ENCODE measurements at places on chromosomes 2 and 18.

GRCh38 chr2:39215545-39215944 lies 28.2 kb downstream of the CDKL4 start:
- DNase-seq = no peak

DNA sequence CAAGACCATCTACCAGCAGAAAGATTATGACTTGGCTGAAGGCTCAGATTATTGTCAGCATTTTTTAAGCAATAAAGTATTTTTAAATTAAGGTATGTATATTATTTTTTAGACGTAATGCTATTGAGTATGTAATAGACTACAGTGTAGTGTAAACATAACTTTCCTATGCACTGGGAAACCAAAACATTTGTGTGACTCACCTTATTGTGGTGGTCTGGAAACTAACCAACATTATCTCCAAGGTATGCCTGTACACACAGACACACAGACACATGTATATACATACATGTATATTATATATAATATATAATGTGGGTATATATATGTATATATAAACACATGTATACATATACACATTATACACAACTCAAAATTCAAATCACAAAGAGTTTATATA lies 9.1 kb upstream of the TMEFF2 start:
- no peak for DNase-seq

- DNase-seq = no peak
Observed at GRCh38 chr2:54471221-54471711, 15.1 kb downstream of the SPTBN1 start.

- DNase-seq = no peak
Observed at GRCh38 chr2:238225911-238226697, 13.7 kb downstream of the HES6 start.

DNA sequence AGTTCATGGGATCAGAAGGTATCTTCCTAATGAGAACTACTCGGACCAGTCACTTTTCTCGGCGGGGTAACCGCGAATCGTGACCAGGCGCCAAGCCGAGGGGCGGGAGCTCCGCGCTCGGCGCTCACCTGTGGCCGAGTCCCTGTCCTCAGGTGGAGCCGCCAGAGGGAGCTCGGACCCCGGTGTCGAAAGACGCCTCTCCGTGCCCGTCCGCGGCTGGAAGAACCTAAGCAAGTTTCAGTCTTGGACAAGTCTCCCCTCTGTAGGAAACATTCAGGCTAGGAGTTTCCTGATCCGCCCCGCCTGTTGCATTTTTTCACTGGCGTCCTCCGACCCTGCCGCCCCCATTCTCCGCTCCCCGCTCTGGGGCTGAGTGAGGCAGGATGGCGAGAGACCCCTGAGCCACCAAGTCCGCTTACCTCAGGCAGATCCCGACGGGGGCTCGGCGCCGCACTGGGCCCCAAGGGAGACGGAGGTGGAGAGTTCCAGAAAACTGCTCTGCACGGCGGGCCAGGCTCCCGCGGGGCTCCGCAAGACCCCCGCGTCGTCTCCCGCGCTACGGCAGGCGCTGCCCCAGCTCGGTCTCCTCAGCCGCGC lies 480 bp downstream of the DSEL start:
- peak; percentile 56 for DNase-seq

- no peak for DNase-seq
Observed at GRCh38 chr2:9508931-9509330, 34.6 kb downstream of the IAH1 start.

GRCh38 chr18:56722518-56722917 lies 71.4 kb downstream of the WDR7 start:
- DNase-seq = no peak

- DNase-seq = no peak
Observed at GRCh38 chr2:108605947-108606346, 71.7 kb downstream of the LIMS1 start.

DNA sequence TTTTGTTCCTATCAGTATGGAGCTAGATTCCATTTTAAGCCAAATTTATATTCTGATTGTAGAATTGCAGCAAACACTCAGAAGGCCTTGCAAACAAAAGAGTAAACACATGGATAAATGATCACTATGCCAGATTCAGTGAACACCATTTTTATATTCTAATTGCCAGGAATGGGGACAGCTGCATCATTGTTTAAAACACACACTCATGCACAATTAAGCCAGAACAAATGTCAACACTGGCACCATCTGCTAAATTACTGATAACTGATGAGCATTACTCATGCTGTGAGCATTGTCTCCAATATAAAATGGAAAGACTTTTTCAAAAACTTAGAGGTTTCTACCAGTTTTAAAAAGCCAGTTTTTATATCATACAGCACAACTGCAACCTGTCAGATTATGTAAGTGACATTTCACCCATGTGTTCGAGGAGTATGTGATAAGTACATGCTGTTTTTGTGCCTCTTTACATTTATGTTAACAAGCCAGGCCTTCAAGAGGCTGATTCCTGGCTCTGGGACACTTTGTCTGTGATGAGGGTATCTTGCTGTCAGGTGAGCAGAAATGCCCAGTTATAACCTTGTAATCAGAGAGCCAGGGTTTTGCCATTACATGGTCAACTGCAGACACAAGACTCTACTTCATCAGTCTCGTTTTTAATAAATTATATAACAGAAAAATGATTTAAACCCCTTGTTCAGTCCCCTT lies 4.4 kb upstream of the ST8SIA5 start:
- DNase-seq = no peak

DNA sequence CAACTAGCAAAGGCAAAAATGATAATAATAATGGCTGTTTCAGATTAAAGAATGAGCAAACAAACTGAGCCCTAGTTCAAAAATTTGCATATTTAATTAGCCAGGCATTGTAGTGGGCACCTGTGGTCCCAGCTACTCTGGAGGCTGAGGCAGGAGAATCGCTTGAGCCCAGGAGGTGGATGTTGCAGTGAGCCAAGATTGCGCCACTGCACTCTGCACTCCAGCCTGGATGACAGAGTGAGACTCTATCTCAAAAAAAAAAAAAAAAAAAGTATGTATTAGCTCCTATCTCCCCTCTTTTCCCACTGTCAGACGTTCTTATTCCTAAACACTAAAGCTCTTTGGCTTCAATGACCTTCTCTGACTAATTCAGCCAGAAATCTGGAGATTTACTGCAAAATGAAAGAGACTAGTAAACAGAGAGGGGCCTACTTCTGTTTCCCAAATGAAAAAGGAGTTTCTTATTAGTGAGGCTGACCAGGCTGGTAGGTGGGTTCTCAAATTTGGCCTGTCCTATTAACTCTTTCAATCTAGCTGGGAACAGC lies 3.9 kb upstream of the SRBD1 start:
- DNase-seq = no peak

DNA sequence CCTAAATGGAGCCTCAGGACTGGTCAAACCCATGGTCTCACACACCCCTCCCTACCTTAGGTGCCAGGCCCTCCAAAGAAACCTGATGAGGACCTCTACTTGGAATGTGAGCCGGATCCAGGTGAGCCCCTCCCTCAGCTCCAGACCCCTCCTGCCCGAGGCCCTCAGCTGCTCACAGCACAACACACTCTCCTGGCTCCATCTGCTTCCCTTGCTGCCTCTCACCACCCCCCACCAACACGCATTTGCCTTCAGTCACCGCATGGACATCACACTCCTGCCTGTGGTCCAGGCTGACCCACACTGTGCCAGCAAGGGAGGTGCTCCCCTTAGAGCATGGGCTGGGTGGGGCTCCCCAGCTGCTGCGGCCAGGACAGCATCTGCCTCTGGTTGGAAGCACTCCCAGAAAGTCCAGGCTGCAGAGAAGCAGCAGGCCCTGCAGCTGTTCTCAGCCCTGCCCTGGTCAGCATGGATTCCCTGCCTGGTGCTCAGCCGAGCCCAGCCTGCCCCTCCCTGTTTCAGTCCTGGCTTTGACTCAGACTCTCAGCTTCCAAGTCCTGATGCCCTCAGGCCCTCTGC lies 15.1 kb downstream of the SH2D6 start:
- DNase-seq = no peak

GRCh38 chr2:40256649-40257048 lies 195.2 kb downstream of the SLC8A1 start:
- DNase-seq = peak; percentile 2

DNA sequence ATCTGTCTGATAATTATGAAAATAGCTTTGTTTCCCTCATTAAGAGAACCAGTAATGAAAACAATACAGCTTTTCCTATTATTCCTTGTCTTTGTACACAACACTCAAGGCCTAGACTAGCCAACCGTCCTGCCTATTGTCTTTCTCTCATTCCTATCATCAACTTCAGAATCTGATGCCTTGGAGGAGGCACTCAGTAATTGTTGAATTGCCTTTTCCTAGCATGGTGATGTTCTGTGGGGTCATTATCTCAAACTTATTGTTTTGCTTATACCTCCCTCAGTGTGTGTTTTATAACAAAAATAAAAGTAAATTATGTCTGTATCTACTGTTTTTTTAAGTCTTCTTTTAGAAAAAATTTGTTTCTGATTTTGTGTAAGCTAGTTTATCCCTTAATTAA lies 208.7 kb downstream of the RIT2 start:
- DNase-seq = no peak

DNA sequence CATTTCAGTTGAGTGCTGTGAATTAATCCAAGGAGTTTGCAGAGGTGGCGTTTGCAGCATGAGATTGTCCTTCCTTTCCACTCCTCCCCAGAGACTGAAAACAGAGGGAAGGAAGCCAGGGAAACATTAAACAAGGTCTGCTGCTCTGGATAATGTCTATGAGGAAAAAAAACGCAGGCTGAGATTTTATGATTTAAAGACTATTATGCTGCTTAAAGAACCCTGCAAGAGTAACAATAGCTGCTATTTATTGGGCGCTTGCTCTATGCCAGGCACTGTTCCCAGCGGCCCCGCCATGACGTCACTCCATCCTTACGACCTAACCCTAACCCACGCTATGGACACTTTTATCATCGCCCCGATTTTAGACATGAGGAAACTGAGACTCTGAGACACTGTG lies 222.4 kb downstream of the BCL2 start:
- DNase-seq = no peak
